ENCODE measurements at places on chromosomes 5 and 9.
A peak's percentile ranks its signal among the peaks of the same experiment; 100 is the strongest.

GRCh38 chr5:58231041-58231440 is 228.8 kb downstream of the PLK2 start:
- no peak for DNase-seq

GRCh38 chr5:95533761-95534160 is 21.0 kb downstream of the SKIC3 start:
- DNase-seq: no peak

- no peak for DNase-seq
Observed at GRCh38 chr9:34010979-34011378, 37.7 kb downstream of the UBAP2 start.

GRCh38 chr5:129622531-129622930 is 125.4 kb upstream of the MINAR2 start:
- no peak for DNase-seq

DNA sequence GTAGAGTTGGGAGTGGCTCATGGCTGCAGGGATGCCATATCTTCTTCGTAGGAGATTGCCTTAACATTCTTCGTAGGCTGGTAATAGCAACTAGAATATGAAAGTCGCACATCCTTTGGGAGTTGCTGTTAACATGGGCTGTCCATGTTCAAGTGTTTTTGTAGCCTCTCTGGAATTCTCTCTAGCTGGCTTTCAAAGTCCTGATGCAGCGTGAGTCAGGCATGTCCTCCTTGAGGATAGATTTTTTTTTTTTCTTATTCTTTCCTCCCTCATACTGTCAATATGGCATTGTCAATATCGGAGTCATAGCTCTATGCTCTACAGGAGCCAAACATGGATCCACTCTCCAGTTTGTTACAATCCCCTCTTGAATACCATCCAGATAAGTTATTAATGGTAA is 494.8 kb upstream of the WWC1 start:
- no peak for DNase-seq

DNA sequence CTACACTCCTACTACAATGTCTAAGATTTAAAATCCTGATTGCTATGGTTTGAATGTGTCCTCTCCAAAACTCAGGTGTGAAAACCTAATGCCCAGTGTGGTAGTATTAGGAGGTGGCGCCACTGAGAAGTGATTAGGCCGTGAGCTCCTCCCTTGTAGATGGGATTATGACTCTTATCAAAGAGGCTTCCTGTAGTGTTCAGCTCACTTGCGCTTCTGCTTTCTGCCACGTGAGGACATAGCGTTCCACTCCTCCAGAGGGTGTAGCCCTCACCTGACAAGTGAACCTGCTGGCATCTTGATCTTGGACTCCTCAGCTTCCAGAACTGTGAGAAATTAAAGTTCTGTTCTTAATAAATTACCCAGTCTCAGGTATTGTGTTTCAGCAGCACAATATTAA is 33.0 kb upstream of the WHRN start:
- DNase-seq: no peak

GRCh38 chr5:7377761-7378160 is 18.2 kb upstream of the ADCY2 start:
- no peak for DNase-seq

DNA sequence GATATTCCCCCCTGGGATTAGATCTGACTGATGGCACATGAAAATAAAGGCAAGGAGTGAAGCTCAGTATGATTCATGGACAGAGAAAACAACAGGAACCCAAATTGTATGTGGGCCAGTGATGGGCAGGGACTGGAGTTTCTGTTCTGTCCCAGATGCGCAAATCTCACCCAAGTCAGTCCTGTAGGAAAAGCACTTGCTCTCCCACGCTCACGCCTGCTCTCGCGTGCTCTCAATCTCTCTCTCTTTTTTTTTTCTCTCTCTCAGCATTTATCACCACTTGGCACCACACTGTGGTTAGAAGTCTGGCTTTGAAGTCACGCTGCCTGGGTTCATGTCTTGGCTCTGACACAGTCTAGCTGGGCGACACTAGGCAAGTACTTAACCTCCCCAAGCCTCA is 106.5 kb upstream of the LRRTM2 start:
- no peak for DNase-seq

DNA sequence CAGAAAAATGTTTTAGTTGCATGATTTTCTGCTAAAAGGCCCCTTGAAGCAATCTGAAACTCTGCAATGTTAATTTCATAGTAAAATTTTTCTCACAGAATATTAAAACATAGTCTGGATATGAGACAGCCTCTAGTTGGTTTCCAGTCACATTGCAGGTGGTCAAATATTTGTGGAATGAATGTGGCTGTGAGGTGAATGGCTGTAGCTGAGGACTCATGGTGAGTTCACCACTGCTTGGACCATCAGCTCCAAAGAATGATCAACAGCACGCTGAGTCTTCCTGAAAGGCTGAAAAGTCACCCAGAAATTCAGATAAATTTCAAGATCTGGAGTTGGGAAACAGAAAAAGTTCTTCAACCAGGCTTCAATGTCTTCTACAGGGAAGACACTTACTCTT is 79.8 kb downstream of the MAT2B start:
- DNase-seq: no peak

DNA sequence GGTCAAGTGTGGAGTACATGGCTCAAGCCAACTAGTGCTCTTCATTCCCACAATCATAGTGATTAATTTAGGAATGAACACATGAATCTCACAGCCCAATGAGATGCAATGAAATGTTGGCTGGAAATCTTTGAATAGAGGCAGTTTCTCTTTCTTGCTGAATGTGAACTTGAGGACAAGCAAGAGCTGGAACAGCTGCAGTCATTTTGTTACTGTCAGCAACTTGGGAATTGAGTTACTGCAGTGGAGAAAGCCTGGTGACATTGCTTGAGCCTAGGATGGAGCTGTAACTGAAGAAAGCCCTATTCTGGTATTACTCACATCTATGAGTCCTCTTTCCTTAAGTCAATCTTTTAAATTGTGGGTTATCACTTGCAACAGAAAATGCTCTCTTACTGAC is 62.3 kb downstream of the YIPF5 start:
- DNase-seq: no peak

GRCh38 chr5:54611290-54611951 is 93.9 kb downstream of the SNX18 start:
- DNase-seq: no peak

DNA sequence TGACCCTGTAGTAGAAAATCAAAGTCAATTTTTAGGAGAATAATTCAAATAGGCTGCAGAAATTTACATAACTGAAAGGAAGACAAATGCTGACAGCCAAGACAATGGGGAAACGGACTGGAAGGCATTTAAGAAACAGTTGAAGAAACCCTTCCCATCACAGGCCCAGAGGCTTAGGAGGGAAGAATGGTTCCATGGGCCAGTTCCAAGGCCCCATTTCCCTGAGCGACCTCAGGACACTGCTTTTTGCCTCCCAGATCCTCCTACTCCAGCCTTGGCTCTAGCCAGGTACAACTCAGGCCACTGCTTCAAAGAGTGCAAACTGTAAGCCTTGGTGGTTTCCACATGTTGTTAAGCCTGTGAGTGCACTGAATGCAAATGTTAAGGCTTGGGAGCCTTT is 184.1 kb upstream of the SGCD start:
- no peak for DNase-seq

- DNase-seq: no peak
Observed at GRCh38 chr5:176915906-176916305, 16.8 kb upstream of the HK3 start.

DNA sequence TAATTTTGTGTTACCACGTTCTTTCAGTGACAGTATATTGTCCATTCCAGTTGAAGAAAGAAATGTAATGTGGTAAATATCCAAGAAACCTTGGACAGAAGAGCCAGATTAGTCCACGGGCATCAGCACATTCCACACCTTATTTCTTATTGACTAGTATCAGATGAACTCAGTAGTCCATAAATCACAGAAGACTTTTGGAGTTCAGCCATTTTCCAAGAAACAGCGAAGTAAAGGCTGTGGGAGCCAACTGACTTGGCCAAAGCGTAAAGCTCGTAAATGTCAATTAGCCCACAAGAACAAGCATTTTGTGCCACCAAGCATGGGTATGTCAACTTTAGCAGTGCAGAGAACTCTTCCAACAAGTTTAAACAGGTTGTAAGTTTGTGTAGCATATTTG is 60.2 kb upstream of the STARD4 start:
- no peak for DNase-seq

DNA sequence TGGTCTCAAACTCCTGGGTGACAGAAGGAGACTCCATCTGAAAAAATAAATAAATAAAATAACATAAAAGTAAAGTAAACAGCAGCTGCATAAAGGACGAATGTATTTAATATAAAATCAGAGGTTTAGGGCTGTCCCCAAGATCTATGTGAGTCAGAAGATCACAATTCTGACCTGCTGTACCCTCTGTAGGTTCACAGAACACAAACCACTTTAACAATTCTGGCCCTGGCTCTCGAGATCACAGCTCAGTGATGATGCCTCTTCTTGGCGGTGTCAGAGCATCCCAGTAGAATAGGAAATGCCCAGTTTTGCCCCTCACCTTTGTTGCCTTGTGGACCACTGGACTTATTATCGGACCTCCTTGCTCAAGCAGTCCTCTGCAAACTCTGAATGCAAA is 380.9 kb downstream of the TLE1 start:
- DNase-seq: no peak

GRCh38 chr9:93575796-93576257 is 557 bp upstream of the PHF2 start:
- peak; percentile 48 for DNase-seq

- no peak for DNase-seq
Observed at GRCh38 chr9:68819065-68819464, 114.0 kb downstream of the PIP5K1B start.

GRCh38 chr5:15014809-15015208 is 143.2 kb upstream of the ANKH start:
- DNase-seq: no peak

Data from left ventricle myocardium inferior (tissue), 1 donor.